ENCODE measurements at places on chromosomes 3 and 15.

DNA sequence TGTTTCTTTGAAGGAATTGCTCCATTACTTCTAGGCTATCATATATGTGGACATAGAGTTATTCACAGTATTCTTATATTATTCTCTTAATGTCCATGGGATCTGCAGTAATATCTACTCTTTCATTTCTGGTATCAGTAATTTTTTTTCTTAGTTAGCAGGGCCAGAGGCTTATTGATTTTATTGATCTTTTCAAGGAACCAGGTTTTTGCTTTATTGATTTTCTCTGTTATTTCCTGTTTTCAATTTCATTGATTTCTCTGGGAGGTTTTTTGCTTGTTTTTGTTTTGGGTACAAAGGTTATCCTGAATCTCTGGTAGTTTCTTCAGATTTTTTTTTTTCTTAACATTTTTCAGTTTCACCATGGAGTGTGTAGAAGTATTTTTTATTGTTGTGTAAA is 60.1 kb upstream of the AP4E1 start:
- no peak for DNase-seq

GRCh38 chr3:30747771-30748281 is 141.4 kb downstream of the TGFBR2 start:
- no peak for DNase-seq

- DNase-seq = no peak
Measured at GRCh38 chr3:62415312-62415801, 42.0 kb upstream of the FEZF2 start.

- no peak for DNase-seq
Measured at GRCh38 chr3:143084856-143085731, 34.5 kb upstream of the CHST2 start.

DNA sequence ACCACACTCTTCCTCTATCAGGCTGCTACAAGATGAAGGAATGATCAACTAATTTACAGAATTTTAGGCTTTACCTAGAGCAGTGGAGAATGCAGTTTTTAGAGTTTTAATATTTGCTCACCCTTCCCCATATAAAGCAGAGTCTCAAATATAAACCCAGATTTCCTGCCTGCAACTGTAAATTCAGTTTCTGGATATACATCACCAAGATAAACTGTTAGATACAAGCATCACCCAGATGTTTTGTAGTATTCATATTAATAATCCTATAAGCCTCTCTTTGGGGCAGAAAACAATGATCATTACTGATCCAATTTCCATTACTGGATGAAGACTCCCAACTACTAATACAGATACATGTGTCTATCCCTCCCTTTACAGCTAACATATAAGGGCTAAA is 205.9 kb downstream of the TNIK start:
- no peak for DNase-seq

GRCh38 chr3:149575961-149576564 is 81.8 kb downstream of the WWTR1 start:
- DNase-seq = no peak

- DNase-seq = no peak
Measured at GRCh38 chr3:18951333-18951732, 197.0 kb upstream of the KCNH8 start.

- DNase-seq = no peak
Measured at GRCh38 chr3:112635674-112636073, 5.3 kb downstream of the CCDC80 start.

GRCh38 chr3:9553948-9554513 is 409 bp upstream of the LHFPL4 start:
- DNase-seq = no peak

DNA sequence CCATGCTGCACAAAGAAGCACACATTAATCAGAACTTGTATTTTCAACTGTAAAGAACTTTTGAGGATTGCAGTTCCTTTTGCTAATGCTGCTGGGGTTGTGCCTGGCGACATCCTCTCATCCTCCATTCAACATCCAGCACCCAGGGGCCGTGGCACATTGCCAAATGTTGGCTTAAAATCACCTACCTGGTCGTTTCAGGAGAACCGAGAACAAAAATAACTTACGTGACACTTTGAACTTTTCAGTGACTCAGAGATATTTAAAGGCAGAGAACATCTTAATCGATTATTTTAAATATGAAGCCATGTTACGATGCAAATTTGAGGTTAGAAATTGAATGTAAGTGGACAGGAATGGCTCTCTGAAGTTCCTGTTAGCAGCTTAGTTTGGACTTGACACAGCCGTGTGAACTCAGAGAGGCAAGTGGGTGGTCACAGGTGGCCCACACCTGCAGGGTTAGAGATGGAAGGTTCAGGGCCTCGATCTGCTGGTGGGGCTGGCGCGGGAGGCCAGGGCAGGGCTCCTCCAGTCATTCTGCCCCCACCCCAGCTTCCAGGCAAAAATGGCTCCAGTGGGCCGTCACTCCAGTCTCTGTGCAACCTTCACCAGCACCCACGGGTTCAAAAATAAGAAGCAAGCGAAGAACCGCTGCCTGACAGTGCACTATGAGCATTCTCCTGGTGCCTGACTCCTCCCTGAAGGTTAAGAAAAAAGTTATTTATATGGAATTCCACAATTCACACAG is 12.2 kb downstream of the LRRK1 start:
- no peak for DNase-seq

DNA sequence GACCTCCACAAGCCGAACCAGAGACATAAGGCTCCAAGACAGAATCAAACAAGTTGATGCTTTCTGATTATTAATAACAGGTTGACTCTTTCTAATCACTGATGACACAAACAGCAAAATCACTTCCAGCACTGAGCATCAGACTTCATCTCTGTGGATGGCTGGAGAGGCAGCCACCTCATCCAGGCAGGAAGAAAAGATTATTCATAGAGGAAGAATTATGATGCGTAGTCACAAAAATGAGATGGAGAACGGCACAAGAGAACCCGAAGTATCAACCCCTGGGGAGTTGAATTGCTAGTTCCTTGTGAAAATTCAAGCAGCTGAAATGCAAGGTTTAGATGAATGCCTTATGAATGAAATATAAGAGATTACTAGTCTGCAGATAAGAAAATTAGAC is 49.9 kb upstream of the LMCD1 start:
- DNase-seq = no peak

DNA sequence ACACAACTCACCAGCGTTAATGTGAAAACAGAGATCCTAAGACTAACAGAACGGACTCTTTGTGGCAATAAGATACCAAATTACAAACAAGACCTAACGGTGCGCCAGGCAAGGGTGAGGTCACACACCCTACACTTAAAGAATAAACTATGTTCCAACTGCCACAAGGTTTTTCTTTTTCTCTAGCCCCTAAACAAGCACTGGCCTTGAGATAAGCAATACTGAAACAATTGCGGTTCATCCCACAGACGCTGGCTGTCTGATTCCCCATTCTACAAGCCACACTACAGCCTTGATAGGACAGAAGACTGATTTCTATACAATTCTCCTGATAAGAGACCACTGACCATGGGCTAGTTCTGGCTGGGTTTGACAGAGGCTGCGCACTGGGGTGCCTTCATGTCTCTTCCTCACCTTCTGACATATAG is 20.5 kb upstream of the LIMD1 start:
- DNase-seq = no peak

DNA sequence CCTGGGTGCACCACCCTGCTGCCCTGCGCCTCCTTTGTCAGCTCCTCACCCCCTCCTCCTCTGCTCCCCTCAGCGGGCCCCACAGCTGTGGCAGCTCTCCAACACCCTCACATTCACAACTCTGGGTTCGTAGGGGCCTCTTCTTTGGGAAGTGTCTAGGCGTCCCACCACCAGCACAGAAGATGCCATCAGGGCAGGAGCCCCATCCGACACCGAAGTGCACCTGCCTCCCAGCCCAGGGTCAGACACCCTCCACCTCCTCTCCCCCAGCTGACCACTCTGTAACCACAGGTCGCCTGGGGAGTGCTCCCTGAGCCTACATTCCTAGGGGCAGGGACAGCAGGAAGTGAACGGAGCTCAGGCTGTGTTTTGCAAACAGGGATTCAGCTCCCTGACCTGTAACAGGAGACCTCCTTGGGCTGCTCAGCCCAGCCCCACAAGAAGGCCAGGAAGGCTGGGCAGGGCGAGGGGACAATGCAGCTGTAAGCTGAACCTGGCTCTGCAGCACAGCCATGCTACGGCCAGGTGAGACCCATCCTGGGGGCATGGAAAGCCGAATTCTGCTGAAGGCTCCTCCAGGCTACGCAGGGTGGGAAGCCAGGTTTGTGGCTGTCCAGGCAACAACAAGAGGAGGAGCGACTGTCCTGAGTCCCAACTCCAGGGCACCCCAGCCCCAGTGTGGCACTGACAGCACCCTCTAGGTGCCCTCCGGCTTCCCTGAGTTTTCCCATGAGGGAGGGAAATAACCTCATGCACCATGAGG is 269.0 kb downstream of the GOLGA6L6 start:
- DNase-seq = no peak

GRCh38 chr15:81326466-81327212 is 2.7 kb upstream of the STARD5 start:
- DNase-seq = no peak

DNA sequence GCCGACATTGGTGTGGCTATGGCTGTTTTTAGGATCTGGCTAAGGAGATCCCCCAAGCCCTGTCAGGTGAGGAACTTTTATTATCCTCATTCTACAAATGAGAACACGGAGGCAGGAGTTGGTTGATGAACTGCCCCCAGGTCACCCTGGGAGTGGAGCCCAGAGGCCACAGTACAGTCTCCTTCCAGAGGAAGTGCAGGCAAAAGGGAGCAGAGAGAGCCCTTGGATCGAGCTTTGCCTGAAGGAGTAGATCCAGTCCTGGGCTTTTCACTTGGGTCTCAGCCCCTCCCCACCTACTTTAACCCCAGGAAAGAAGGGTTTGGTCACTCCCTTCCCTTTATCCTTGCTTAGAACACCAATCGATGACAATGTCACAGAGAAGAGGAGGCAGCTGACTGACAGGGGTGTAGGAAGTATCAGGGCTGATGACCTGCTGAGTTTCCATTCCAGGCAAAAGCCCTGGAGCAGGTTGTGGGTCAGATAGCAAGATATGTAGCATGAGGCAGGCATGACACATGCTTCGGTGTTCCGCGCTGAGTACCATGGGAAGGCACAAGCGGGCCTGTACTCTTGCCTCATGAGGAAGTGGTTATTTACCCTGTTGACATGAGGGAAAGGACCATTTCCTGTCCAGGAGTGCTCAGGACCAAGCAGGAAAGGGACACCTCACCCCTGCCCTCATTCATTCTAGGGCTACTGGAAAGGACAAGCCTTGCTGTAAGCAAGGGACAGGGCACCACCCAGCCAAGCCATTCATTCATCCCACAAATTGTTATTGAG is 5.8 kb upstream of the PLA2G4D start:
- no peak for DNase-seq

- DNase-seq = no peak
Measured at GRCh38 chr3:47250309-47251060, 32.1 kb downstream of the KIF9 start.

DNA sequence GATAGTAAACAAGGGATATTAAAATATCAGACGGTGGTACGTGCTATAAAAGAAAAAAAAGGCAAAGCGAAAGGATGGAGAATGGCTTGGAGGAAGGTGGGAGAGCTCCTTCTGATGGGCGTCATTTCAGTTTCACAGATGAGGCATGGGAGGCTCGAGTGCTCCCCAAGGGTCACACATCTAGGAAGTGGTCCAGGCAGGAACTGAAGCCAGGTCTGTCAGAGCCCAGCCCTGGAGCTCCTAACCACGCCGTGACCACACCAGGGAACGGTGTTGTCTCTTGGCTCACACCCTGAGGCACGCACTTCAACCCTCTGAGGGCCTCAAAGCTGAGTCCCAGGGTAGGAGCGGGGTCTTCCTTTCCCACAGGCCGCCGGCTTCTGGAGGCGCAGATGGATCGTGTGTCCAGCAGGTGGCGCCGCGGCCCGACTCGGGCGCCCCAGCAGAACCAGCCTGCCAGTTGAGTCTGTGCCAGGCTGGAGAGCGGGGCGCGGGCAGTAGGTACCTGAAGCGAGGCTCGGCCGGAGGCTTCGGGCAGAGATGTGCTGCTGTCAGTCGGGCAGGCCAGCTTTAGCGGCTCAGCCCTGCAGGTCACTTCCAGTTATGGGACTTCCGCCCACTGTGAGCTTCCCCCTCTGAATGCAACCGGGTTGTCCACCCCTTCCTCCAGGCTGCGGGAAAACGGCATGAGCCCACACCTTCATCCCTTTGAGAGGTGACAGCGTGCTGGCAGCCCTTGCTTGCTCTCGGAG is 68.1 kb downstream of the SLC6A1 start:
- peak; percentile 44 for DNase-seq

DNA sequence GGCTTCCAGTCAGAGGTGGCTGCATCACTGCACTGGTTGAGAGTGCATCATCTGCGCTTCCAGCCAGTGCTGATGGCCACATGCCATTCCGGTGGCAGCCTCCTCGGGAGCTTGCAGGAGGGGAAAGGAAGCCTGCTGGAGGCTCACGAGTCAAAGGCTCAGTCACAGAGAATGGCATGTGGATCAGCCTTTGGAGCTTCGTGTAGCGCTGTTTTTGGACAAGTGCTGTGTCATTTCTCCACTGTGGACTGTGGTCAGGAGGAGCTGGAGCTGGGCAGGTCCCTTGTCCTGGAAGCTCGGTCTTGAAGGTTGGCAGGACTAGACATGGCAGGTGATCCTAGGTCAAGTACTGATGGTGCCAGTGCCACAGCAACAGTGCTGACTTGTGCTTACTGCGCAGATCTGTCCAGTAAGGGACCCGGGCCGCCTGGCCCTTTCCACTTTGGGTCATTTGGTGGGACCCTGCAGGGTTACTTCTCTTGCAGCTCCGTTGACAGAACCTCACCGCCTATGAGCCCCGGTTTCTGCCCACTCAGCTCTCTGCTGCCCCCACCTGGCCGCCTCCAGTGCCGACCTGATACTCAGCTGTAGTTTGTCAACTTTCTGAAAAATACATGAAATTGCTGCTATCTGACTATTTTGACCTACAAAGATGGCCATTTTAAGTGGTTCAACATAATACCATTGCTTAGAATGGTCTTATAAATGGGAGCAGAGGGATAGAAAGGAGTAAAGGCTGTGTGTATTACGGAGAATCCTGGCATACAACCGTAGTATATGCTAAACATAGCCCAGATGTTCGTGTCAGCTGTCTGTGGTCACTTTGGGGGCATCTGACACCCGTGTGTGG is 27.6 kb upstream of the TRPM1 start:
- peak; percentile 85 for DNase-seq

DNA sequence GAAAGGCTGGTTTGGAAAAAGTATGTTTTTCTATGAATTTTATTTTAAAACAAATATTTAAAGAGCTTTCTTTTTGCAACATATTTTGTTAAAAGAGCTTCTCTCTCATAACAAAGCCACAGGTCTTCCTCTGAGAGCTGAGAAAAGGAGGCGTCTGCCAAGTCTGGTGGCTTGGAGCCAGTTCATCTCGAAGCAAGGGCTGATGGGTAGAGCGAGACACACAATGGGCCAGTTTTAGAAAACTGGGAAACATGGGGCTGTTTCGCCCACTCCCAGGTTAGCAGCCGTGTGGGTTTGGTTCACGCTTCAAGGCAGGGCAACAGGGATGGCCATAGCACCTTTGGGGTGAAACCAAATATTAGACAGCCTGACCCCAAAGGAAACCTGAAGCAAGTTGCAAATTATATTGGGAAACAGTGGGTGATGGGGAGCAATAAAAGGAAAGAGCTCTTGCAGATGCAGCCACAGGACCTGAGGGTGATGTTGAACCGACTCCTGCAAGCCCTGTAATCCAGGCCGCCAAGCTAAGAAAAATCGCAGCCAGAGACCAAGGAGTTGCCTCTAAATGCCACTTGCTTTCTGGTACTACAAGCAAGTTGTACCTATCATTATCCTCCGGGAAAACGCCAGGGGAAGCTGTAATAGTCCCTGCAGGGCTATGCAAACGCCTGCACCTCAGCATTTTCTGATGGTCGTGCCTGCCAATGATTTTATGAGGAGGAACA is 88.4 kb upstream of the GALNT15 start:
- DNase-seq = no peak

- no peak for DNase-seq
Measured at GRCh38 chr3:151477591-151478334, 16.9 kb upstream of the IGSF10 start.

- DNase-seq = no peak
Measured at GRCh38 chr3:38257583-38257982, 8.0 kb upstream of the SLC22A13 start.
